ENCODE measurements at places on chromosomes 16 and 17.

DNA sequence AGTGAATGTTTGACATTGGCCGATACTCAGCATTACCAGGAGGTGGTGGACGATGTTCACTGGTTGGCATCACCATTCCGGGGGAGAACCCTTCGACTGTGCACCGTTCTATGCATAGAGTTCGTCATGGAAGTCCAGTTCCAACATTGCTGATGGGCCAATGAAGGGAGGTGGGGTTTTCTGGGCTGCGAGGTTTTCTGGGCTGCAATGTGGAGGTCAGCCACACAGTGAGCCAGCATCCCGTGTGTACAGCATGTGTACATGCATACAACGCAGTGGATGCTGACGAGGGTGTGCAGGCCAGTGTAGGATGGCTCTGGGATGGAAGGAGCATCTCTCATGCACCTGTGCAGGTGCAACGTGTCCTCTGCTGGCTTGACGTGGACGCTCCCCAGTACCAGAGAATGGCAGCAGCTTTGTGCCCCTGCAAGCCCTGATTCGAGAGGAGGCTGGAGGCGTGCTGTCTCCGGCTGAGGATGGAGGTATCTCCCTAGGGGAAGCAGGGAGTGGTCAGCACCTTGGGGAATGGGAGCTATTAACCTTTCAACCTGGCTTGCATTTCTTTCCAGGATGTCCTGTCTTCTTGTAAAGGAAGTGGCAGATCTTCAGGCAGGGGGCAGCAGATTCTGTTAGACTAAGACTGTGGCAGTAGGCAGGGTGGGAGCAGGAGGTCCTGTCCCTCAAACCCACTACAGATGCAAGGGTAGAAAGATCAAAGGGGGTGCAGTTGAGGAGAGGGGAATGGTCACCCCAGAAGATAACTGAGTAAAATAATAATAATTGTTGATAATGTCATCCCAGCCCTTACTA, 98.2 kb downstream of the CYLD start:
- no peak for DNase-seq

DNA sequence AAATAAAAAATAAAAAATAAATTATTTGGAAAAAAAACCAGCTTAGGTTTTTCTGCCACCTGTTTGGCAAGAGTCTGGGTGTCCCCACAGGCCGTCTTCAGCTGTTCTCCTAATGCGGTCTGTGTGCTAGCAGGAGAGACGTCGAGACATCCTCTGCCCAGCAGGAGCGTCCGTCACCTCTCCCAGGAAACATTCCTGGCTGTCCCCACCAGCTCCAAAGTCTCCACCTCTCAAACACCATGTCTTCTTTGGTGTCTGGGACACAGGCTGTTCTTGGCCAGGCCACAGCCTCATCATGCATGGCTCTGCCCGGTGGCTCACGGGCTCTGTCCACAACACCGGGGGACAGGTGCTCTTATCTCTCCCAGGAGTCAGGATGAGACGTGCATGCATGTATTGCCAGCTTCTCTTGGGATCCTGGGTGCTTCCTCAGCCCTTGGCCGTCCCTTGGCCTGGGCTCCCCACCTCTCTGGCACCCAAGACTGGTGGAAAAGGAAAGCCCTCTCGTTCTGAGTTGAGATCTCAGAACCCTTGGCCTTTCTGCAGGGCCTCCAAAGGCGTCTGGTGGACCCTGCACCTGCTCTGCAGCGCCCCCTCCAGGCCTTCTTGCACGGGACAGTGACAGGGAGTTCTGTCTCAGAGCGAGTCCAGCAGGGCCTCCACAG, 84.9 kb upstream of the CBX4 start:
- peak; percentile 58 for DNase-seq

- DNase-seq = no peak
These were observed 18.7 kb downstream of the ARL2BP start for GRCh38 chr16:57263541-57264351.

DNA sequence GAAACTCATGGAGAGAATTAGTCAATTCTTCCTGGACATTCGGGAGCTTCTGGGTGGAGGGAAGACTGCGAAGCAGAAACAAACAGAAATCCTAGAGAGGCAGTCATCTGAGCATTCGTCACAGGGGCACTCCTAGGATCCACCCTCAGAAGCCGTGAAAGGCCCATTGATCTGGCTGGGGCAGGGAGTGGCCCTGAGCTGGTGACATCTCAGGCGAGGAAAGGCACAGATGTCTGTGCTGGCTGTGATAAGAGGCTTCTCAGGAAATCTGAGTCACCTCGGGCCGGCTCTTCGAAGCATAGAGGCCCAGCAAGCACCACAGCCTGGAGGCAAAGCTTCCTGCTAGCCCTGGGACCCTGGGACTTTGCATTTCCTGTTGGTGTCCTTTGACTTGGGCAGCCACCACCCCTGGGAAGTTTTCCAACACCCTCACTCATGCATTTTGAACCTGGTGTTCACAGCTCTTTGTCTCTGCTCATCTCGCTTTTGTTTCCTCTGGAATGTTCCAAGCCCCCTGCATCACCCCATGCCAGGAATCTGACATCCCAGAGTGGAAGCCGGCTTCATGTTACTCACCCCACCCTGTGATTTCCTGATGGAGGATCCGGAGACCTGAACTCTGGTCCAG, 23.3 kb upstream of the CDRT4 start:
- no peak for DNase-seq

DNA sequence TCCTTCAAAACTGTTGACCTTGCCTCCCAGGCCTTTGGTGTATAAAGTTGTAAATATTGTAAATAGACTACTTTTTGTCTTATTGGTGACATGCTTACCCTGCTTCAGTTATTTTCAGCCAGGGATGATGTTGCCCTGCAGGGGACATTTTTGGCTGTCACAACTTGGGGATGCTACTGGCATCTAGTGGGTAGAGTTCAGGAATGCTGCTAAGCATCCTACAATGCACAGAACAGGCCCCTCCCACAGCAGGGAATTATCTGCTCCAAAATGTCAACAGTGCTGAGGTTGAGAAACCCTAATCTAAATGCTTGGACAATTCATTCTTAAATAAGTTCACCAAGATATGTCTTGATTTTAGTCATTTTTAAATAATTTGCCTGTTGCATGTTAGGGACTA, 459.8 kb downstream of the PMP22 start:
- DNase-seq = no peak

GRCh38 chr16:57092786-57093411, 516 bp downstream of the CPNE2 start:
- peak; percentile 49 for DNase-seq

DNA sequence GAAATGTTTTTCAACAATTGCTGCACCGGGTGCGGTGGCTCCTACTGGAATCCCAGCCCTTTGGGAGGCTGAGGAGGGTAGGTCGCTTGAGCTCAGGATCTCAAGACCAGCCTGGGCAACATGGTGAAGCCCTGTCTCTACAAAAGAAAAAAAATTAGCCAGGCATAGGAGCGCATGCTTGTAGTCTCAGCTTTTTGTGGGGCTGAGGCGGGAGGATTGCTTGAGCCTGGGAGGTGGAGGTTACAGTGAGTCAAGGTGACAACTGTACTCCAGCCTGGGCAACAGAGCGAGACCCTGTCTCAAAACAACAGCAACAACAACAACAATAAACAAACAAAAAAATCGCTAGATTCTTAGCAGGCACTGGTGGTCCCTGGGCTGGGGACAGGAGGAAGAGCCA, 28.5 kb downstream of the IL21R start:
- DNase-seq = no peak

DNA sequence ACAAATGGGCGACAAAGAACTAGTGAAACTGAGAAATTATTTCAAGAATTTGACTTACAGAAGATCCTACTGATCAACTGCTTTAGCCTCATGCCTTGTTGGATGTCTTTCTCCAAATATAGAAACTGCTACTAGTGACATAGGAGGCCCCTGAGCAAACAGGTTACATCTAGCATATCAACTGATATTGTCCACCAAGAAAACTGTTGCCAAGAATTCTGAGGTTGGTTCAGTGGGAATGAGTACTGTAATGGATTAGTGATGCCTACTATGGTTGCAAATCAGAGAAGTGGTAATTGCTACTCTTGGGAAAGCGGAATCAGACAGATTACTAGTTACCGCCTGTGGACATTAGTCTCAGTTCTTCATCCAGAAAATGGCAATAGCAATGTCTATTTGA, 10.0 kb downstream of the CDC27 start:
- DNase-seq = no peak

DNA sequence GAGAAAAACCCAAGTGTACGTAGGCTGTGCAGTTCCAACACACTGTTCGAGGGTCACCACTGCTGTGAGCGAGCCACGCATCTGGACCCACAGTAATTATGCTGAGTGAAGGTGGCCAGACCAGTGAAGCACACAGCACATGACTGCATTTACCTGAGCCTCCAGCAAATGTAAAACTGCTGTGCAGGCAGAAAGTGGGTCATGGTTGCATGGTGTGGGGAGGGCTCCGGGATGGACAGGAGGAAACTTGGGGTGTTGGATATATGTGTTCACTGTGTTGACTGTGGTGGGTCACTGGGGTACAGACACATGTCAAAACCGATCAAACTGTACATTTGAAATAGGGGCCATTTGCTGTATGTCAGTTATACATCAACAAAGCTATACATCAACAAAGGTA, 78.7 kb upstream of the METRNL start:
- DNase-seq = no peak

GRCh38 chr17:63911657-63912100, 621 bp upstream of the CSHL1 start:
- no peak for DNase-seq

DNA sequence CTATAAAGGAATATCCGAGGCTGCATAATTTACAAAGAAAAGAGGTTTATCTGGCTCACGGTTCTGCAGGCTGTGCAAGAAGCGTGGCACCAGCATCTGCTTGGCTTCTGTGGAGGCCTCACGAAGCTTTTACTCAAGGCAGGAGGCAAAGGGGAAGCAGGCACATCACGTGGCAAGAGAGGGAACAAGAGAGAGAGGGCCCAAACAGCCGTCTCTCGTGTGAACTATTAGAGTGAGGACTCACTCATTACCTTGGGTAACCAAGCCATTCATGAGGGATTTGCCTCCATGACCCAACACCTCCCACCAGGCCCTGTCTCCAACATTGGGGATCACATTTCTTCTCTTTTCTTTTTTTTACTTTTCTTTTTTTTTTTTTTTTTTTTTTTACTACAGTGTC, 7.5 kb upstream of the ALKBH5 start:
- DNase-seq = no peak

DNA sequence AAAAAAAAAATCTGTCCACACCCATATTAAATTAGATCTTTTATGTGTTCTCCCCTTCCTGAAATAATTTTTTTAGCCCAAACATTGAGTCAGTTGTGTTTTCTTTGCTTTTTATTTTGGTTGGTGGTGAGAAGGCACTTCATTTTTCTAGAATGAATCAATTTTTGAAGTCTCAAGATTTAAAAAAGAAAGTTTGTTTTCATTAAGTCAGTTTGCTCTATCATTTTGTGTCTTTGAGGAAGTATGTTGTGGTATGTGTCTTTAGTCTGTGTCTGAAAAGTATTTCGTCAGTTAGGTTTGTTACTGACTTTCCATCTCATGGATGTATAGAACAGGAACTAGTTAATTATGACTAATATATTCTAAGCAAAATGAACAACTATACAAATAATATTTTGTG, 3.8 kb downstream of the IGF2BP1 start:
- DNase-seq = no peak

GRCh38 chr17:53626286-53626685, 196.4 kb upstream of the KIF2B start:
- DNase-seq = no peak

GRCh38 chr17:76510831-76511244, 9.6 kb upstream of the RHBDF2 start:
- no peak for DNase-seq

- DNase-seq = no peak
These were observed 210.4 kb downstream of the CA10 start for GRCh38 chr17:51948128-51948527.

- no peak for DNase-seq
These were observed 4.0 kb upstream of the HSBP1 start for GRCh38 chr16:83803811-83804210.

DNA sequence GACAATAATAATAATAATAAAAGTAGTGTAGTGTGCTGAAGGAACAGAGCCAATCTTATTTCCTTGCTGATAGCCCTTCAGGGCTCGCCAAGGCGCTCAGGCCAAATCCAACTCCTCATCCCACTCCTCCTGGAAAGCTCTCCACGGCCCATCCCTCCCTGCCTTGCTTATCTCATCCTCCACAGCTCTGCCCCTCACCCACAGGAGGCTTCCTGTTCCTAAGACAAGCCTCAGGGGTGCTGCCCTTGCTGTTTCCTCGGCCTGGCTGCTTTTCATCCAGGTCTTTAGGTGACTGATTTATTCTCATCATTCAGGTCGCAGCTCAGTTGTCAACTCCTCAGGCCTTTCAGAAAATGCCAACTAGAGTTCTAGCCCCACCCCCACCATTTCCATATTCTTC, 11.2 kb downstream of the GTF3C1 start:
- DNase-seq = no peak
